ENCODE measurements at places on chromosomes 4 and X.
A peak's percentile ranks its signal among the peaks of the same experiment; 100 is the strongest.

GRCh38 chr4:121668368-121669162 is 28.2 kb downstream of the ANXA5 start:
- DNase-seq: peak; percentile 98

GRCh38 chr4:76210452-76210851 is 3.2 kb downstream of the SCARB2 start:
- DNase-seq: no peak

DNA sequence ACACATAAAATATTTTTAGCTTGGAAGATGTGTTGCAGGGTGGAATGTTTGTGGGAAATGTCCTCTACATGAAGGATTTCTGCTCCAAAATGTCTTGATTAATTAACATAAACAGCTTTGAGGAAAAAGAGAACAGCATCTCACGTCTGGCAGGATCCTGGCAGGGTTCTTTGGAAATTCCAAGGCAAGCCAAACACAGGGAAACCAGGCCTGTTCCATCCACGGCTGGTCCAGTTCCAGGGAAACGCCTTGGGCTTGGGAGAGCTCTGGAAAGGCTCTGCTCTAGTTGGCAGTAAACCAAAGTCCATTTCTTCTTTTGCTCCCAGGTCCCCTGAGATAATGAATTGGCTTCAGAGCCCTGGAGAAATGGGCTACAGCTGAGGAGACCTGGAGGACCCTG is 42.4 kb upstream of the GAB1 start:
- no peak for DNase-seq

DNA sequence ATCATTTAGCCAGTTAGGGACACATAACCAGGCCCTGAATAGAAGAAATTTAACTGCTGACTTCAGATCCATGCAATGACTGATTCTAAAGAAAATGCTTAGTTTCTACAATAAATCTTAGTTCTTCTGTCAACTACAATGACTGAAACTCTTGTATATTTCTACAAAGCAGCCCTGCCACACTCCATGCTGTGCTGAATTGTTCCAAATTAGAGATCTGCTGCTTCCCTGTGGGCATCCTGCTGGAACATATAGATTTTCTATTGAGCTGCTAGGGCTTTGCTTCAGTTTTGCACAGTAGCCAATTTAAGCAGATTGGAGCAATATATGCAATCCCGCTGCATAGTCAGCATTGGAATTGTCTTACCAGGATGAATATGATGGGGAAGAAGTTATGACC is 312.8 kb upstream of the SMIM31 start:
- DNase-seq: no peak

- DNase-seq: no peak
These were observed 106.6 kb downstream of the CEP135 start for GRCh38 chr4:56055027-56055977.

GRCh38 chrX:103613362-103613890 is 5.7 kb downstream of the TCEAL3 start:
- DNase-seq: no peak

DNA sequence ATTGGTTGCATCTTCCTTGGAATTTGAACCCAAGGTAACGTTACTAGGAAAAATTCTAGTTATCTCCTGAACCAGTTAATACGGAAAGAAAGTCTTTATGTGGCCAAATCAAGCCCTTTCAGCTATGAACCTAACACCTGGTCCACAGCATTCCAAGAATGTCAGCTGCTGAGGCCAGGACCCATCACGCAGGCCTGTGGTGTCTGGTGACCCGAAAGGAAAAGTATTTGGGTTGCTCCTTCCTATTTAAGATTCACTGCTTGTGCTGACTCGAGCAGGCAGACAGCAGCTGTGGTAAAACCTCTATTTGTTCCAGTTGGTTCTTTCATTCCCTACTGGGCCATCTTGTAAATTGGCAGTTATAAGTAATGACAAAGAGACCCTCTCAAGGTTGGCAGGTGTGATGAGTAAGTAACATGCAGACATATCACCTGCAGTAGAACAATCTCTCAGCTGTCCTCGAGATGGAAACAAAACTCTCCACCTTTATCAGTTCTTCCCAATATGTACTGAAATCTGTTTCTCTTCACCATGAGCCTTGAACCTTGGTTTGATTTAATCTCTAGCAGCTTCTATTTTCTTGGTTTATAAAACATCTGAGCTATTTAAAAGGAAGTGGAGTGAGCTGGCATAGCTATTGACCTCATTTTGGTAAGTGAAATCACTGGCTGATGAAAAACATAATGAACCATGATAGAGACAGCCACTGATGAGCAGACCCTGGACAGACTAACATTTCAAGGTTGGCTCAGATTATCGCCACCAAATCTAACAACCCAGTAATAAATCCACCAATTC is 182.1 kb upstream of the SMIM31 start:
- DNase-seq: peak; percentile 34

- DNase-seq: no peak
These were observed 110.6 kb downstream of the SH3KBP1 start for GRCh38 chrX:19776753-19777152.

DNA sequence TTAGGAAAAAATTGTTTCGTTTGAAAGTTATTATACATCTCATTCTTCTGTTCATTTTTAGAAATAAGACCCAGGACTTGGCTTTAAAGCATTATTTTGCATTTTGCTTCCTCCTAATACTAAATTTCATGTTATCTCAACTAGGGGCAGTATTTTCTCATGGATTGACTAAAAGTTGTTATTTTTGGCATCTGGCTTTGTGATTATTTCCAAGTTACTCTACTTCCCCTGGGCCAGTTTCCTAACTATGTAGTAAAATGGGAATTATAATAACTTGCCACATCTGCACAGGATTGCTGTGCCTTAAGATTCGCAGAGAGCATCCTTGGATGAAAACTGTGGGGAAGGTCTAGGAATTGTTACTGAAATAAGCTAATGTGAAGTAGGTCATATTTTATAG is 3.0 kb downstream of the RBPJ start:
- DNase-seq: no peak

DNA sequence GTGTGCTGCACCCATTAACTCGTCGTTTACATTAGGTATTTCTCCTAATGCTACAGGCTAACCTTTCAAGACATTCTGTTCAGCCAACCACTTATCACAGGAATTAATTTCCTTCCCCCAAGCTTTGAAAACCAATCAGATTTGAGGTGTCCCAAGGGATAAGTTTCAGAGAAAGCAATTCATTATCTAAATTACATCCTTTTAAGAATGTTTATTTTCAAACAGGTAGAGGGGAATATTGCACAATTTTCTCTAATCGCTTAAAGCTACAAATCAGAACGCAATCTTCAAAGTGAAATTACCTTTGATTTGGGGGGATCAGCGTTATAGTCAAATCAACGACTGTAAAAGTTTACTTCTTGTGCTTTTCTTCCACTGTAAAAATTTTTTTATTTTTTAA is 1.6 kb downstream of the CLOCK start:
- no peak for DNase-seq

DNA sequence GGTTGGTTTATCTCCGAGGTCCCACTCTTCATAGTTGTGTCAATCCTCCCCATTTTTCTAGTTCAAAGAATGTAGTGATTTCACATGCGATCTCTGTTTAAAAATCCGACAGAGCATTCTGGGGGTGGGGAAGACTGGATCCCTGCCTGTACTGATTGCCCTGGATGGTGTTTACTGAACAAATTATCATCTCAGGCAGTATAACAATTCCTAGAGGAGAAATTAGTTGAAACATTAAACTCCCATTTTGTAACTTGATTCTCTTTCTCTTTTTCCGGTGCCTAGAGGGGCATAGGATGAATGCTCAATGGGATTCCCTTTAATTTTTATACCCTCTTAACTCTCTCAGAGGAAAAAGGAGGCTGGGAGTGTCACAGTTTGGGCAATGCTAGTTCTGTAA is 10.0 kb upstream of the CWH43 start:
- no peak for DNase-seq

All from RCC 7860 (cell line).